C1 segment of cervical spinal cord (tissue), 14 donors: ENCODE measurements at places on chromosomes 12 and 14.

DNA sequence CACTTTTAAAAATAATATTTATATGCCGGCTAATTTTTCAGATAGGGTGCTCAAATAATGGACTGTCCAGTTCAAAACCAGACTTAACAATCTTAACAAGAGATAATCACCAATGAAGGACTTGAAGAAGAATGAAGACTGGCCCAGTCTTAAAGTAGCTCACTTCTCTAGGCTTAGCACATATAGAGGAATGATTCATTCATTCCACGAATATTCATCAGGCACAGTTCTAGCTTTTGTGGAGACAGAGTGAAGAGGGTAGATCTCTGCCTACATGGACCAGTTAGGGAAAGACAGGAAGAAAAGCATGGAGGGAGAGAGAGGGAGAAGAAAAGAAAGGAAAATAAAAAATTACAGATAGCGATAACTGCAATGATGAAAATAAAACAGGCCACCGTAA lies 42.8 kb upstream of the METAP2 start:
- no peak for DNase-seq

GRCh38 chr14:23181453-23181852 lies 2.0 kb downstream of the SLC7A8 start:
- DNase-seq = no peak

- no peak for DNase-seq
These were observed 185.6 kb upstream of the C14orf180 start for GRCh38 chr14:104393898-104394381.

DNA sequence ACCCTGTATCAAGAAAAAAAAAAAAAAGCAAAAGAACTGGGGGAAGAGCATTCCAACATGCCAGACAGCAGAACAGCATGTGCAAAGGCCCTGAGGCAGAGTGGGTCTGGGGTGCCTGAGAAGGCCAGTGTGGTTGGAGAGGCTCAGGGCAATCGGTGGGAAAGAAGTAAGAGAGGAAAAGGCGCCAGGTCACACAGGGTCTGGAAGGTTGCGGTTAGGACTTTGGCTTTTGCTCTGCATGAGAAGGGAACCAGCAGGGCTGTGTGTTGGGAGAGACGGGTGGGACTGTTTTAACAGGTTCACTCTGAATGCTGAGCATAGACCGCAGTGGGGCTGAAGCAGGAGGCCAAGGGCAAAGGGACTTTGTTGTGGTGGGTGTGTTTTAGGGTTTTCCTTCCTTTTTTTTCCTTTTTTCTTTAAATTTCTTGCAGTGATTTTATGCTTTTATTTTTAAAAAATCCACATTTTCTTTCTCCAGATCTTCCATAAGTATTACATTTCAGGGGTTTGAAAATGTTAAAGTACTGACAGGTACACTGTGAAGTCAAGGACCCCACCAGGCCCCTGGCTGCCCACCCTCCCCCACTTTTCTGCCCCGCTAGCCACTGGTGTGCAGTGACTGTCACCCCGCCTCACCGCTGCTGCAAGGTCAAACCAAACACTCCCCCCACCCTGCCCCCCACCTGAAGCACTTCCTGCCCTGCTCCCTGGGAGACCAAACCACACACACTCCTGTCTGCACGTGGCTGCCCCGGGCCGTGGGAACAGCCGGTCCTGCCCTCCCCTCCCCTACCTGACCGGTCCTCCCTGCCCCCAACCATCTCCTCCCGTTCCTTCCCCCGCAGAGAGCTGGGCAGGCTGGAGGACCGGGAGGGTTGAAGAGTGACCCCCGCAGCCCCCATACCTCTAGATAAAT lies 30.0 kb downstream of the DTX1 start:
- DNase-seq = no peak

- DNase-seq = no peak
These were observed 3.3 kb downstream of the CCT2 start for GRCh38 chr12:69588527-69588926.

DNA sequence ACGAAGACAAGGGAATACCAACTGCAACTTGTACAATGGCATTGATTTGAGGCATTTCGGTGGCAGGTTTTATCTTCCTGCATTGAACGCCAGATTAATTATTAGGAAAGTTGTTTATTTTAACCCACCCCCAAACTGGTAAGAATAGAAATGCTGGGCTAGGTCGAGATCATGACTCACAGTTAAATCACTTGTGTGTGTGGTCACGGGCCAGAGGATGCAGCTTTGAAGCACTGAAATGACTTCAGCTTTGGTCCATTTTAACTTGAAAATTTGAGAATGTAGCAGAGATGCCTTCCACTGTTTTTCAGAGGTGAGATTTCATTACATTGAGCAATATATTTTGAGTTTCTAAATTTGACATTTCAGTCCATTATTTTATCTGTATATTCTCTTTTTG lies 23.6 kb upstream of the KCNH3 start:
- no peak for DNase-seq

GRCh38 chr12:97308576-97309198 lies 153.9 kb upstream of the RMST start:
- no peak for DNase-seq

GRCh38 chr12:54404061-54405004 lies 14.7 kb downstream of the ITGA5 start:
- no peak for DNase-seq

- DNase-seq = no peak
These were observed 163.3 kb upstream of the DIO3 start for GRCh38 chr14:101398011-101398410.

- DNase-seq = no peak
These were observed 134.8 kb downstream of the ZFP36L1 start for GRCh38 chr14:68658029-68658509.

DNA sequence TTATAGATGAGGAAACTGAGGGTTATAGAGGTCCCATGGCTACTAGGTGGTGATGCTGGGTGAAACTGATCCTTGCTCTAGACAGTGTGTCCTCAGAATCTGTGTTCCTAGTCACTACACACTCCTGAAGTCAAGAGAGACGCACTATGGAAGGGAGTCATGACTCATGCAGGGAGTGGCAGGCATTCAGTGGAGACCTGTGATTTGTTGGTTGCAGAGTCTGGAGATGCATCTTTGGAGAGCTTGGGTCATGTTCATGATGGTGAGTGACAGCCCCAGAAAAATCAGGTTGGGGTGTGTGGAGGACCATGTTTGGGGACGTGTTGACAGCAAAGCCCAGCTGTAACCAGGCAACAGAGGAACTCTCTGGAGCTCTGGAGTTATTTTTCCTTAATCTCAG lies 38.0 kb upstream of the FBXO21 start:
- no peak for DNase-seq

GRCh38 chr14:34003691-34004090 lies 52.8 kb upstream of the EGLN3 start:
- no peak for DNase-seq

GRCh38 chr12:97127061-97127460 lies 220.0 kb downstream of the NEDD1 start:
- DNase-seq = no peak

DNA sequence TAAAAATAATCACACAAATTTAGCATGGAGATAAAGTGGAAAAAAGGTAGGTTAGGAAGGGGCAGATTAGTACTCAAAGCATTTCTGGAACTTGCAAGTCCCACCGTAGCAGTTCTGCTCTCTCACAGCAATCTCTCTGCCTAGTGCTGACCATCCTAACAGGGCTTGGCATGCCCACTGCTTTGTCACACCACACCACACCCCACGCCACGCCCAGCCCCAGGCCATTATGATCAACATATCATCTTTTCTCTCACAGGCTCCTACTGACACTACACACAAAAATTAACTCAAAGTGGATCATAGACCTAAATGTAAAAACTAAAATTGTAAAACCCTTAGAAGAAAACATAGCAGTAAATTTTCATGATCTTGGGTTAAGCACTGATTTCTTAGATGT lies 273.7 kb downstream of the DAD1 start:
- DNase-seq = no peak

DNA sequence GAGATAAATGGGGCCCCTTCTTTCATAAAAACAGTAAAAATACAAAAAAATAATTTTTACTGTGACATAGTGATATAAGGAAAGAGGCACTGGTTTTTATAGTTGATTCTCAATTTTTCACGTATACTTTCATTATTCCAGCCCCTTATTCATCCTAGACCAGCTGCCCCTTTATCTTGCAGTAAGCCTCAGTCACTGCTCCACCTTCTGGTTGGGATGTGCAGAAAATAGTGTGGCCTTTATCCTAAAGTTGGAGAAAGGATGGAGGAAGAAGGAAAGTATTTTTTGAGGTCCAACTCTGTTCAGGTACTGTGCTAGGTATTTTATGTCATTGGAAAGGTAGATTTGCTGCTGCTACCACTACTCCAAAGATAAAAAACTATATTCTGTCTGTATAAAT lies 172.7 kb downstream of the ANO6 start:
- no peak for DNase-seq

GRCh38 chr12:104130760-104131159 lies 7.2 kb downstream of the NFYB start:
- no peak for DNase-seq

DNA sequence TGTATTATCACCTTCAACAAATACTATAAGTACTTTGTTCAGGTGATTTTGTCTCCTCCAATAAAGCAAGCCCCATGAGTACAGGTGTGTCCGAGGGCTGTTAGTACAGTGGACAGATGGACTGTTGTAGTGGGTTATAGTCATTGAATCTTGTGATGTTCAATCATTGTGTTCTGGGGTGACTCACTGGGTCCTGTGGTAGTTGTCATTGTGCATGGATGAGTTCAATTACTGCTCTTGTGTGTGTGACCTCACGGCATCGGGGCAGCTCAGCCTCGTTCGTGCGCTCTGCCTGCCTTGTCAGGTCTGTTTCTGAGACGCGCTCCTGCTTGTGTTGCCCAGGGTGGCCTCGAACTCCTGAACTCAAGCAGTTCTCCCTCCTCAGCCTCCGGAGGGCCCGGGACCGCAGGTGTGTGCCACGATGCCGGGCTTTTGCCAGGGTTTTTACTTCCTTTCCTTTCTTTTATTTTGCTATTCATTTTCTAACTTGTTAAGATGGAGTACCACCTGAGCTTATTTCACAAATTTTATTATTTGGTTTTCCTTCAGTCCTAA lies 72.2 kb downstream of the DDX51 start:
- no peak for DNase-seq

- no peak for DNase-seq
These were observed 50.7 kb upstream of the TMEM260 start for GRCh38 chr14:56528927-56529326.

DNA sequence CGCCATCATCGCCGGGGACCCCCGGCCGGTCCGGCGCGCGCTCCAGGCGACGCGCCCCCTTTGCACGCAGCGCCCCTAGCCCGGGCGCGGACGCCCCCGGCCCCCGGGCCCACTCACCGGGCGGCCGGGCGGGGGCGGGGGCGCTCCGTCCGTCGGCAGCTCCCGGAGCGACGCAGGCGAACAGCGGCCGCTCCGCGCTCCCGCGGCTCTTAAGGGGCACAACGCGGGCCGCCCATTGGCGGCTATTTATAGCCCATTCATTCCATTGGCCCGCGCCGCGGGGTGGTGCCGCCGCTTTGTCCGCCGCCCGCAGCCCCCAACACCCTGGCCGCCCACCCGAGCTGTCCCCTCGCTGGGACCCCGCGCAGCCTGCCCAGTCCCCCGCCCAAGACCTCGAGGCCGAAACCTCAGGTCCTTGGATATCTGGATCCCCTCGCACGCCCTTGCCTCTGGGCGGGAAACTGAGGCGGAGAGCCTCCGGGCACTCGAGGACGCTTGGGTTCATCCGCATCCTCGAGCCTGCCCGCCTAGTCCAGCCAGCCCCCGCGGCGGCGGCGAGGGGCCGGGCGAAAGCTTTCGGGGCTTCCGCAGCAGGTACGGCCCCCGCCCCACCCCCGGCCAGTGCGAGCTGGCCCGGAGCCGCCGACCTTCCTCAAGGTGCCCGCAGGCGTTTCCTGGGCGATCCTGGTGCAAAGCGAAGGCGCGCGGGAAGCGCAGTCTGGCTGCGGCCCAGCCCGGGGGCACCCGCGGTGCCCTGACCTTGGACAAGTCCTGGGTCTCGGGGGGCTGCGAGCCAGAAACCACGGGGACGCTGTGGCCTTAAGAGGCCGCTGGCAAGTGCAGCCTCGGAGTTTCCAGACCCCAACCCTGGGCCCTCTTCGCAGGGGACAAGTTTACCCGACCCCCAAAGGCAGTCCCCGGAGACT lies at the start of gene CKB:
Gene CKB, minus strand, starts transcription at position 182 of the 926 bp plus-strand sequence. CDS start 337 bp downstream, outside the sequence.
- peak; percentile 64 for DNase-seq

DNA sequence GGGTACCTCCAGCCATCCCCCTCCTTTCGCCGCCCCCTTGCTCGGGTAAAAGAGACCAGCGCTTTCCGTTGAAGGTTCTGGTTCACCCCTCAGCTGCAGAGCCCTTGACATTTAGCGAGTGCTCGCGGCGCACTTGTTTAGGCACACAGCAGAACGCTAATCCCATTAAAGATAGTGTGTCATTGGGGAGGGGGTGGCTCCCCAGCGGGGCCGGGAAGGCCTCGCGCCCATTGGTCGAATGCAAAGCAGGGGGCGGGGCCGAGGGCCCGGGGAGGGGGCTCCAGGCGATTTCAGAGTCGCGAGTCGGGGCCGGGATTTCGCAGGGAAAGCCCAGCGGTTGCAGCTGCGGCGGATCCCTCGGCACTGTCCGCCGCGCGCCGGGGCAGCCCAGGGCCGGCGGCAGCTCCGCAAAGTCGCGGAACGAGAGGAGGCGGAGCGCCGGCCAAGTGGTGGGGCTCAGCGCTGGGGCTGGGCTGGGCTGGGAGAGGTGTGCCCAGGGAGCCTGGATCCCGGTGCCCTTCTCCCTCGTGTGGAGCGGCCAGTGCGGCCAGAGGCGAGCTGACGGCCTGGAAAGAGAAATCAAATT lies 122.9 kb downstream of the TSPAN9 start:
- DNase-seq = no peak

GRCh38 chr12:42109031-42109430 lies 35.6 kb downstream of the GXYLT1 start:
- DNase-seq = no peak

DNA sequence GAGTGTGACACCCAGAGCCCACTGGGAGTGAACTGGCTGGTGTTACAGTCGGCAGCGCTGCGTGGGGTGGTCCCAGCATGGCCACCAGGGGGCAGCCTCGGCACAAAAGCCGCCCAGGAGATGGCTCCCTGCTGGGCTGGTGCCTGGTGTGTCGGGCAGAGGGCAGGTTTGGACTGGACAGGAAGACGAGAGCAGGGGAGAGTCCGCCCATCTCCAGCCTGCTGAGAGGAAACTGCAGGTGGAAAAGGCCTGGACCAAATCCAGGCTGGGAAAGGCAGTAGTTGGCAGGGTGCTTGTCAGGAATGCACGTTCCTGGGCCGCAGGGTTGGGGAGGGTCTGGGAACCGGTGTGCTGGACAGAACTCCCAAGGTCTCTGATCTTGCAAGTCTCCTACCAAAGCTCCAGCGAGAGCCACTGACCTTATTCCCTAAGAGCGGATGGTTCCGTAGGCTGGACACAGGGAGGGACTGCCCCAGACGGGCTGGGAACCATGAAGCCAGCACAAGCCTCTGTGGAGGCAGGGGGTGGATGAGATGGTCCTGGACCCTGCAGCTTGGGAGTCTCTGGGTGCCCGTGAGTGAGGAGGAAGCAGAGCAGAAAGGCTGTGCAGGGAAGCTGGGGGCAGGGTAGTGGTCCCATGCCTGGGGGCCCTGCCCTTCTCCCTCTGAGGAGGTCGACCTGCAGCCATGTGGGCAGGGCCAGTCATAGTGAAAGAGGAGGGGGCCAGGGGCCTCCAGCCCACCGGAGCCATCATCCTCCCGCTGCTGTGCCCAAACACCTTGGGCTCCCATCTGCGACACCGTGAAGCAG lies 1.8 kb downstream of the AHNAK2 start:
- DNase-seq = no peak

- no peak for DNase-seq
These were observed 152.1 kb downstream of the SRGAP1 start for GRCh38 chr12:63996556-63996955.
